ENCODE measurements at places on chromosomes 2 and 18. TPM values are rescaled to one million over a fixed set of nuclear protein-coding genes. Genes with fewer than 3 reads are reported as not detected.

The IL1RN gene
- total RNA-seq = not detected

The MC5R gene
- not detected for total RNA-seq

The ABCB6 gene
- total RNA-seq = 51.1 TPM

The VIT gene
- 0.09 TPM for total RNA-seq

The CPLX4 gene
- total RNA-seq = not detected

The SLC40A1 gene
- 11.5 TPM for total RNA-seq

The GMPPA gene
- 45.6 TPM for total RNA-seq

The SIX2 gene
- under 0.01 TPM for total RNA-seq

The RRM2 gene
- total RNA-seq = 17.1 TPM

The MIB1 gene
- 64.5 TPM for total RNA-seq

The CYS1 gene
- total RNA-seq = 0.19 TPM

The DNER gene
- 0.09 TPM for total RNA-seq

The POU3F3 gene
- not detected for total RNA-seq

The GPR55 gene
- total RNA-seq = not detected

The IL36RN gene
- not detected for total RNA-seq

The SF3B6 gene
- total RNA-seq = 168 TPM

The ASB18 gene
- total RNA-seq = not detected

The LYG2 gene
- total RNA-seq = not detected

The DRC1 gene
- 0.27 TPM for total RNA-seq

The CMPK2 gene
- total RNA-seq = 1.5 TPM

The NEU2 gene
- total RNA-seq = not detected

The ZC3H15 gene
- 83.5 TPM for total RNA-seq

The CREG2 gene
- 0.72 TPM for total RNA-seq

The GALNT3 gene
- 0.09 TPM for total RNA-seq

The IL36G gene
- not detected for total RNA-seq

The CD8B2 gene
- total RNA-seq = not detected

The GCG gene
- total RNA-seq = not detected

The GATA6 gene
- total RNA-seq = 15.4 TPM

The KLHL41 gene
- total RNA-seq = 0.09 TPM

The IGFBP5 gene
- 52.9 TPM for total RNA-seq

The LCT gene
- not detected for total RNA-seq

The SPP2 gene
- not detected for total RNA-seq

The CENPA gene
- 5.2 TPM for total RNA-seq

The NRP2 gene
- total RNA-seq = 46.2 TPM

The ZAP70 gene
- not detected for total RNA-seq

The SCN1A gene
- total RNA-seq = not detected

The PLGLB2 gene
- 1.3 TPM for total RNA-seq

The EVX2 gene
- not detected for total RNA-seq

The ADAM17 gene
- 53.0 TPM for total RNA-seq

The FMNL2 gene
- 40.3 TPM for total RNA-seq

The GPAT2 gene
- 11.9 TPM for total RNA-seq

The MEP1B gene
- 0.19 TPM for total RNA-seq

The NEB gene
- total RNA-seq = 0.45 TPM

The IL1B gene
- total RNA-seq = not detected

The SP140 gene
- not detected for total RNA-seq

The LANCL1 gene
- total RNA-seq = 15.7 TPM

The TTC27 gene
- total RNA-seq = 19.3 TPM

All from endothelial cell of coronary artery (primary cell).